ENCODE measurements at places on chromosomes 7 and 10.

GRCh38 chr10:102334101-102334500 lies 61.4 kb upstream of the NFKB2 start:
- no peak for DNase-seq

DNA sequence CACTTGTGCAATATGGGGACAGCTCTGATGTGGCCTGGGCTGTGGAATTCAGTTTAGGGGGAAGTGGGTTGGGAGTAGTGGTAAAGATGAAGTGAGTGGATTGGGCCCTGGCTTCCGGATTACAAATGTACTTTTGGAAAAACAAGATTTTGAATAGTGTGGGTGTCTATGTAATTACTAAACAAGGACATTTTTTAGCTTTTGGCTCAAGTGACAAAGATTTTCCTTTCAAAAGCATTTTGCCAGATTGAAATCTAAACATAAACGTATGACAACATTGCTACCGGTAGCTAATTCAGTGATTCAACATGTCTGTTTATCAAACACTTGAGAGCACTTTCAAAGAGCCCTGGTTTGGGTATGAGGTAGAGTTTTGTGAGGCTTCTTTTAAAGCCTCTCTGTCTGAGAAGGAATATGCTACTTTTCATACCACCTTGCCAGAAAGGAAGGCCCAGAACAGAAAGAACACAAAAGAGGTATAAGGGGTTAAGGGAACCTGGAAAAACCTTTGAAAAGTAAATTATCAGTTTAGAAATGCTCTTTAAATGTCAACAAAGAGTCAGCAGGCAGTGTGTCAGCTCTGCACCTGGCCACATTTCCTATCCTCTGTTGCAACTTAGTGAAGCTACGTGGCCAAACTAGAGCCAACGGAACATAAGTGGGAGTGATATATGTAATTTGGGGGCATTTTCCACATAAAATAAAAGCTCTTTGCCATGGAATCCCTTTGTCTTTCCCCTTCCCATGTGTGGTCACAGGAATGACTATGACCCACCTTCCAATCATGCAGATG lies 516.1 kb downstream of the NRG3 start:
- no peak for DNase-seq

- no peak for DNase-seq
Observed at GRCh38 chr7:131929632-131930031, 373.2 kb upstream of the PODXL start.

DNA sequence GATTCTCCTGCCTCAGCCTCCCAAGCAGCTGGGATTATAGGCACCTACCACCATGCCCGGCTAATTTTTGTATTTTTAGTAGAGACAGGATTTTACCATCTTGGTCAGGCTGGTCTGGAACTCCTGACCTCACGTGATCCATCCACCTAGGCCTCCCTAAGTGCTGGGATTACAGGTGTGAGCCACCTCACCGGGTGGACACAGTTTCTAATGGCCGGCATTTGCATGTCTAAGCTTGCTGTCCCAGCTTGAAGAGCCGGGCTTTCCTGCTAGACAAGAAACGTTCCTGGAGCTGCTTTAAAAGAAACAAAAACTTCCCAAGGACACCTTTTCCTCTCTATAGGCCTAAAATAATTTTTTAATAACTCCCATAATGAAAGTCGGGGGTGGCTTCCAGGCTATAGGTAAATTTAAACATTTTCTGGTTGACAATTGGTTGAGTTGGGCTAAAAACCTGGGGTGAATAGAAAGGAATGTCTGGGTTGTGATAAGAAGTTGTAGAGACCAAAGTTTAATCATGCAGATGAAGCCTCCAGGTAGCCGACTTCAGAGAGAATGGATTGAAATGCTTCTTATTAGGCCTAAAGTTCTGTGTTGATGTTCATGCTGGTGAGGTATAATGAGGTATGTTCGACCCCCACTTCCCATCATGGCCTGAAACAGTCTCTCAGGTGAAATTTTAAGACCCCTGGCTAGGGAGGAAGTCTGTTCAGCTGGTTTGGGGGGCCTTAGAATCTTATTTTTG lies 8.8 kb downstream of the ACADSB start:
- DNase-seq: no peak

GRCh38 chr10:104092749-104093148 lies 7.1 kb upstream of the COL17A1 start:
- DNase-seq: no peak

DNA sequence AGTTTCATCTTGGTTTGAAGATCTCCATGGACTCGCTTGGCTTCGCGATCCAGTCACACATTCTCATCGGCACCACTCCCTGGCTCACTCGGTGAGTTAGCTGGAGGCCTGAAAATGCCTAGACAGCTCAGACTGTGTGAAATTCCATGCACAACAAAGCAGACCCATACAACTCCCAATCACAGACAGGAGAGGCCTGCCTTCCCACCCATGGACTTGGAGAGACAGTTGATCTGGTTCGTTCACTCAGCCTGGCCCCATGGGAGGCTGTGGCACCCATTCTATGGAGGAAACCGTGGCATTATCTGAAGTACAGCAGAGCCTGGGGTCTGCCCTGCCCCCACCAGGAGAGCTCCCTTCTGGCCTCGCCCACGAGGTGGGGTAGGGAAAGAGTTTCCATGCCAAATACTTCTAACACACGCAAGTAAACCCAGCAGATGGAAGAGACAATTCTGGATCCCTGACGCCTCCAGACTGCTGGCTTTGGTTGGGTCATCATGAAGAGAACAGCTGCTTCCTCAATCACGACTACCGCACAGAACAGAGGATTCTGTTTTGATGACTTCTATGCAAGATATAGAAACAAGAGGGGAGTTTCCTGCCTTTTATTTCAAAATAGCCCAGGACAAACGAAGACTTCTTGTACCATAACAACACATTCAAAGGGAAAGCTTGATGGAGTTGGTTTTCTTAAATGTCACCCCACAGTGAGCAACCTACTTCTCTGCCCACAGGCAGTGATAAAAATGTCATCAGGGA lies 15.9 kb downstream of the FAM53B start:
- peak; percentile 41 for DNase-seq

GRCh38 chr7:43653466-43653865 lies 70.6 kb downstream of the STK17A start:
- DNase-seq: no peak

- no peak for DNase-seq
Observed at GRCh38 chr10:47309408-47310089, 9.6 kb downstream of the GDF10 start.

GRCh38 chr10:133163889-133164815 lies 4.1 kb downstream of the KNDC1 start:
- DNase-seq: no peak

- no peak for DNase-seq
Observed at GRCh38 chr10:122348935-122349361, 25.6 kb upstream of the PLEKHA1 start.
